Activated CD4-positive, alpha-beta T cell treated with anti-CD3 and anti-CD28 coated beads, Interleukin-2, amount 50 U/mL, for 1 hour (primary cell): ENCODE measurements at places on chromosomes 13 and 19.

GRCh38 chr19:17292301-17293074, 10.7 kb downstream of the ABHD8 start:
- DNase-seq: peak; percentile 69

DNA sequence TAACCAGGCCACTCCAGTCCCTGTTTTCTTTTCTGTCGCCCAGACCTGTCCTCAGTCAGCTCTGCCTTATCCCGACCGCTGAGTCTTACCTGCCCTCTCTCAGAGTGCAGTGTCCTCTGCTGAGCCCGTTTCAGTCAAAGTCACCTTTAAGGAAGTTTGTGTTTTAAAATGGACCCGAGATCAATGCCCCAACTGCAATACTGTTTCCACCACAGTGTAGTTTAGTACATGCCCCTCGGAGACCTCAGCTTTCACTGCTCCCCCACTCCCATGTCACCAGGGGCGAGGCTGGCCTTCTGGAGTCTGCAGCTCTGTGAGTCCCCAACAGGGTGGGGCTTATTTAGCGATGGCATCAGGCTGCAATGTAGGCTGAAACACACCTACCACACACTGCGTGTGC, 248.4 kb upstream of the TSHZ3 start:
- DNase-seq: no peak

GRCh38 chr13:113369189-113369588, 5.3 kb upstream of the GRTP1 start:
- no peak for DNase-seq

DNA sequence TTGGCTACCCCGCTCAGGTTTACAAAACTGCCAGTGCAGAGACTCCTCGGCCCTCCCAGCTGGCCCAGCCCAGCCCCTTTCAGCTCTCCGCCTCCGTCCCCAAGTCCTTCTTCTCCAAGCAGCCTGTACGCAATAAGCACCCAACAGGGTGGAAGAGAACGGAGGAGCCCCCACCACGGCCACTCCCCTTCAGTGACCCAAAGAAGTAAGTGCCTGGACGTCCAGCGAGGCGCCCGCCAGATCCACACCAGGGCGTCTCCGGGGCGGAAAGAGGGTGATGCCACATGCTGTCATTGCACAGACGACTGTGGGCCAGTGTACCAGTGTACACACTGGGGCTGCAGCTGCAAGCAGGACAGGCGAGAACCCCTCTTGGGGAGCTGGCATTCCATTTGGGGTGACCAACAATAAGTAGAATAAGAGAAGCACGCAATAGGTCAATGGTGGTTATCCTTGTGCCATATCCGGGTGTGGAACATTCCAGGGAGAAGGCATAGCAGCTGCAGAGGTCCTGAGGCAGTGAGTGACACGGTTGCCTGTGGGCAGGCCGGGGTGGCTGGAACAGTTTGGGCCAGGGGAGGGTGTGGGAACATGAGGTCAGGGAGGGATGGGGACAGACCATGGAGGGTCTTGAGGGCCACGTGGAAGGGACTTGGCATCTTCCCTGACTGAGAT, 41.3 kb downstream of the DPF1 start:
- no peak for DNase-seq

DNA sequence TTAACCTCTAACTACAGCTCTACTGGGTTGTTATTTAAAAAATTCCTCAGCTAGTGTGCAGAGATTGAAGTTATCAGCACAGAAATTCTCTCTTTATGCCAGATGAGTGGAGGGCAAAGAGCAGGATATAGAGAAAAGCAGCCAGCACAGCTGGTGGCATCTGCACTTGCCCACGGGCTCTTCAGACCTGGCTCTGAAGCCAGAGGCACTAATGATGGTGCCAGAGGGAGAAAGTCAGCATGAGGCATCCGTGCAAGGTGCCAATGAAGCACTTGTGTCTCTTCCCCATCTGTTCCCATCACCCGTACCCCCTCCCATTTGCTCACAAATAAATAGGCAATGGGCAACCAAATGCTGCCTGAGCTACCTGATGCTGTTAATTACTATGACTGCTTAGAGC, 138.9 kb downstream of the OLFM4 start:
- DNase-seq: no peak
